Adrenal gland (tissue), 19 donors: ENCODE measurements at places on chromosomes 16 and 17. TPM values are rescaled to one million over a fixed set of nuclear protein-coding genes. Genes with fewer than 3 reads are reported as not detected.

ZNF689 gene
- total RNA-seq: 12.0 TPM

FBXW10B gene
- total RNA-seq: 2.5 TPM

CLEC18C gene
- total RNA-seq: 2.9 TPM

HSF4 gene
- total RNA-seq: 163 TPM

FOXN1 gene
- total RNA-seq: not detected

REXO5 gene
- total RNA-seq: 2.8 TPM

EFCAB5 gene
- total RNA-seq: not detected

FDXR gene
- total RNA-seq: 314 TPM

CHMP1A gene
- total RNA-seq: 62.3 TPM

TNRC6A gene
- 60.7 TPM for total RNA-seq

CCL8 gene
- total RNA-seq: 0.97 TPM

PYCARD gene
- total RNA-seq: 51.8 TPM

HIGD1B gene
- total RNA-seq: not detected

KCNH6 gene
- 0.39 TPM for total RNA-seq

MCRIP2 gene
- total RNA-seq: 151 TPM

ATP2A1 gene
- total RNA-seq: 0.95 TPM

GLIS2 gene
- 12.1 TPM for total RNA-seq

PRDM7 gene
- total RNA-seq: not detected

C17orf78 gene
- not detected for total RNA-seq

ZG16 gene
- not detected for total RNA-seq

KCNH4 gene
- total RNA-seq: 0.19 TPM

SMTNL2 gene
- total RNA-seq: 0.67 TPM

TBC1D3E gene
- not detected for total RNA-seq

ACD gene
- total RNA-seq: 13.1 TPM

CA5A gene
- not detected for total RNA-seq
